ENCODE measurements at places on chromosomes 16 and 17.

GRCh38 chr16:4524571-4524970 lies 14.0 kb downstream of the CDIP1 start:
- no peaks in the 10 kb centered on the region for H3K4me1 ChIP-seq
- DNase-seq = no peak
- no peaks in the 10 kb centered on the region for H3K27me3 ChIP-seq
- H3K36me3 ChIP-seq = peaks cover 20% of the 10 kb centered on the region
- no peak overlapping the region for H3K4me3 ChIP-seq

DNA sequence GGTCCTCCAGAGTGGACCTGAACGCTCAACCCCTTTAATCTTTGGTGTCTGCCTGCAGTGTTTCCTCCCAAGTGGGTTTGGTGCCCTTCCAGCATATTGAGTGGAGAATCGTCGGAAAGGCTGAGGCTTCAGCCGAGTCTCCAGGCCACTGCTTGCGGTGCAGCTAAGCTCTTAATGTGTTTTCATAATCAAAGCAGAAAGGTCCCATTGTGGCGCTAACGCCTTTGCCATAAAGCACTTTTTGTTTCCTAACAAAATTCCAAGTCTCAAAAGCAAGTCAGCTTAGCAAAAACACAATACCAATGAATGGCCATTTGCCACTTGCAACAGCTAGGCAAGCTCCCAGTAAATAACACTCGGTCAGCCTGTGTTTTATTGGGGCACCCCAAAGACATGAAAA lies 57.6 kb downstream of the KSR1 start:
- no peaks in the 10 kb centered on the region for H3K36me3 ChIP-seq
- no peak overlapping the region for H3K27ac ChIP-seq
- DNase-seq = no peak
- peaks cover 5% of the 10 kb centered on the region for H3K4me1 ChIP-seq
- no peak overlapping the region for H3K4me3 ChIP-seq
- H3K27me3 ChIP-seq = no peaks in the 10 kb centered on the region

DNA sequence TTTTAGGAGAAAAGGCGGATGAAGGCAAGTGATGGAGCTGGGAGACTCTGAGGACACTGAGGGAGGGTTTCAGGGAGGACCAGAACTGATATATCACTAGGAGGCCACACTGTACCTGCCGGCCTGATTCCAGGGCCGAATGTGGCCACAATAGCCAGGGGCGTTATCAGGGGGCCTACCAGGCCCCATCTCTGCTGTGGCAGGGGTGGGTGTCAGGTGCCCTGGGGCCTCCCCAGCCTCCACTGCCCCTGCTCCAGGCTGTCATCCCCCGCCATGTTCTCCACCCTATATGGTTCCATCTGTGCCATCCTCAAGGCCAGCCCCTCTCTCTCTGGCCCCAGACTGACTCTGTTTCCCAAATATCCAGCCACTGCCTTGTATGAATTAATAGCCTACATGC lies 246.5 kb downstream of the GSG1L start:
- no peak overlapping the region for H3K4me3 ChIP-seq
- DNase-seq = no peak
- H3K27ac ChIP-seq = no peak overlapping the region
- no peaks in the 10 kb centered on the region for H3K36me3 ChIP-seq

GRCh38 chr16:29925105-29925756 lies 795 bp downstream of the KCTD13 start:
- DNase-seq = no peak
- no peak overlapping the region for H3K27ac ChIP-seq
- peaks cover 18% of the 10 kb centered on the region for H3K4me1 ChIP-seq

GRCh38 chr17:73533127-73533526 lies 111.1 kb downstream of the SDK2 start:
- H3K4me1 ChIP-seq = no peaks in the 10 kb centered on the region
- H3K36me3 ChIP-seq = no peaks in the 10 kb centered on the region
- H3K27me3 ChIP-seq = peaks cover 4% of the 10 kb centered on the region

GRCh38 chr17:78223061-78223460 lies 8.4 kb upstream of the TMEM235 start:
- no peak for DNase-seq
- H3K4me3 ChIP-seq = no peak overlapping the region
- H3K27ac ChIP-seq = no peak overlapping the region

DNA sequence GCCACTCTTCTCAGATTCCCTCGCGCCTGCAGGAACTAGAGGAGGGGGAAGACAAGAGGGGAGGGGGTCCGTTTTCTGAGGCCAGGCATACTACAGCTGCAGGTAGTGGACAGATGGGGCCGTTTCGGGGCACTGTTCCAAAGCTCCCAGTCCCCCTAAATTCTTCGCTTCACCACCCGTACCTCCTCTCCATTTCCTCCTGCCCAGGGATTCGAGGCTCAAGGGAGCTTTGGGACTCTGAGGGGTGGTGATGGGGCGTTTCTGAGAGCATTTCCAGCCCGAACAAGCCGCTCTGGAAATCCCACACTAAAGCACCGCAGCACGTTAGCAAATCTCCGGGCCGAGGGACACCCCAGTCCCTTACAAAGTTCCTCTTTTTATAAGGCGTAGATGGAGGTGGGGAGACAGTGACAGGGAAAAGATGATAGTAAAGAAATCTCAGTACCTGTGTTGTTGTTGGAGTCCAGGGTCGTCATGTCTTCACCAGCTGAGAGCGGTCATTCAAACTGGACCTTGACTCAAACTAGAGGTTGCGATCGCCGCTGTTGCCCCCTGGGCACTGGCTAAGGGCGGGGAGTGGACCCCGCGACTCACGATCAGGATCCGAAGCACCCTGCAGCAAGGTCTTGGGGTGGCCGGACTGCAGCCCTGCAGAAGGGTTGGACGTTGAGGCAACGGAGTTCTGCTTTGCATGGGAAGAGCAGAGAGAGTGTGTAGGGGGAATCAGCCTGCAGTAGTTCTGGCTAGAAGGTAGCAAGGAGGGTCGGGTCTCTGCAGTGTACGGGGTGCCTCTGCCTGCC lies 570 bp downstream of the NR1D1 start:
- peaks cover 69% of the 10 kb centered on the region for H3K4me1 ChIP-seq
- H3K4me3 ChIP-seq = peak overlapping the region; percentile 61
- H3K27ac ChIP-seq = peak overlapping the region; percentile 94
- DNase-seq = no peak
- no peaks in the 10 kb centered on the region for H3K27me3 ChIP-seq

GRCh38 chr17:29283961-29284360 lies 10.0 kb downstream of the NUFIP2 start:
- H3K36me3 ChIP-seq = peaks cover 60% of the 10 kb centered on the region
- no peak overlapping the region for H3K4me3 ChIP-seq
- no peak for DNase-seq
- H3K27me3 ChIP-seq = no peaks in the 10 kb centered on the region

- no peaks in the 10 kb centered on the region for H3K4me1 ChIP-seq
- no peak overlapping the region for H3K4me3 ChIP-seq
- H3K27ac ChIP-seq = no peak overlapping the region
- H3K27me3 ChIP-seq = no peaks in the 10 kb centered on the region
Measured at GRCh38 chr17:50815400-50815799, 20.0 kb upstream of the WFIKKN2 start.

DNA sequence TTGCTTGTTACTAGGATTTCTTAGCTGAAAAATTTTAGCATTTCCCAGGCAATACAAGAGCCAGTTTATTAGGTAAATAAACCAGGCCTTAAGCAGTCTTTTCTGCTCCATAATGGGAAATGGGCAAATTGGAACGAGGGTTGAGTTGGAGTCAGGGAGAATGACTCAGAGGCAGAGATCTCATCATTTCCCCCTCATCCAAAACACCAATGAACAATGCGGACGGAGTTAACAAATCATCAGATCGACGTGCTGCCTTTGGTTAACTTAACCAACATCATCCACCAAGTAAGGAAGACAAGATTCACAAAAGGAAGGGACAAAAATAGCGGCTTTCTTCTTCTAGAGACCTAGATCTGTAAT lies 243.5 kb downstream of the STX8 start:
- no peaks in the 10 kb centered on the region for H3K36me3 ChIP-seq
- DNase-seq = no peak
- no peak overlapping the region for H3K27ac ChIP-seq
- H3K27me3 ChIP-seq = no peaks in the 10 kb centered on the region
- no peak overlapping the region for H3K4me3 ChIP-seq
- H3K4me1 ChIP-seq = no peaks in the 10 kb centered on the region

DNA sequence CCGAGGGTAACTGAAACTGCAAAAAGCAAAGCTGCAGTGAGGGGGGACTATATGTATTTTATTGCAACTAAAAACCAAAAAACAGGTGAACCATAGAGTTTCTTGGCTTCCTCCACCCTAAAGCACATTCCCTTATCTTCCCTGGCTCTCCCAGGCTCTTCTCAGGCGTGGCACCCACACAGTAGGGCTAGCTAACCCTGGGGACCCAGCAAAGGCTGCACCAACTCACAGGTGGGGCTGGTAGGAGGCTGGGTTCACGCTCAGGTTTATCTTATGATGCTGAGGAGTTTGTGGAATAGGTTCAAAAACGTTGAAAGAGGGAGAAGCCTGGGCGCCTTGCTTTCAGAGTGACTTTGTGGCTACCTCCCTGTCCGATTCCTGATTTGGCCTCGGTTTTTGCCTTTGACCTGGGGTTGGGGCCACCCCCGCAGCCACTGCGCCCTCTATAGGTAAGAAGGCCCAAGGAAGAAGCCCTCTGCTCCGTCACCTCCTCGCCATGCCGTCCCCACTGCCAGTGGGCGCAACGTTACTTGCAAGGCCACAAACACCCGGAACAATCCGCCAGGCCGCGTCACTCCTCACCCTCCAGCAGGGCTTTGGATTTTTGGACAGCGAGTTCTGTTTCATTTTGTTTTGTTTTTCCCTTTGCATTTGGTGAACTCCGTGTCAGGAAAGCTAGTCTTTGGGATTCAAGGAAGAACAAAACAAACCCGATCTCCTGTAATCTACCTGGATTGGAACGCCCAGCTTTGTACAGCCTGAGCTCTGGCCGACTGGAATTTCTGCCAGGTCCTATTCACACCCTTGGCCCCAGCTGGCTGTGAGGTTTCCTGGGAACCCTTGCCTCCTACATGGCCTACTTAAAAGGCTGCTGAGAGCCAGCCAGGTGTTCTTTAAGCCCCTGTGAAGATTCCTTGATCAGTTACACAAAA lies 60.8 kb downstream of the TBC1D16 start:
- no peak overlapping the region for H3K27ac ChIP-seq
- no peak overlapping the region for H3K4me3 ChIP-seq
- H3K27me3 ChIP-seq = no peaks in the 10 kb centered on the region
- peaks cover 5% of the 10 kb centered on the region for H3K4me1 ChIP-seq
- no peak for DNase-seq

DNA sequence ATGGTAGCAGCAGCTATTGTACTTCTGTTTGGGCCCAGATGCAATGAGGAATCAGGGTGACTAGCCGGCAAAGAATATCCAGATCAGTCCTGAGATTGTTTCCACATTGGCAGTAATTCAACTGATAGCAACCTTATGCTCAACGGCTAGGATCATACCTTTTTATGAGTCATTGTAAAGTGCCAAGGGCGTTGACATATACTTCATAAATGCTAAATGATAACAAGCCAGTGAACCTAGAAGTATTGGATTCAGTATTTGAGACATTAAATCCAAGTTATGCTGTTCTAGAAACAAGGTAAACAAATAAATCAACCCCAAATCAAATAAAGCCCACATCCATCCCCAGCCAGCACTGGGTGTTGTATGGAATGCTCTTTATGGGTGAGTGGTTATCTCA lies 207.1 kb upstream of the ZFHX3 start:
- no peak for DNase-seq
- no peak overlapping the region for H3K27ac ChIP-seq
- no peaks in the 10 kb centered on the region for H3K27me3 ChIP-seq
- H3K36me3 ChIP-seq = no peaks in the 10 kb centered on the region

GRCh38 chr16:19858340-19859018 lies 26.2 kb downstream of the GPRC5B start:
- no peak for DNase-seq
- H3K4me3 ChIP-seq = no peak overlapping the region
- no peaks in the 10 kb centered on the region for H3K4me1 ChIP-seq
- H3K27me3 ChIP-seq = no peaks in the 10 kb centered on the region
- H3K27ac ChIP-seq = no peak overlapping the region
- H3K36me3 ChIP-seq = peaks cover 39% of the 10 kb centered on the region

- no peaks in the 10 kb centered on the region for H3K27me3 ChIP-seq
- no peak overlapping the region for H3K4me3 ChIP-seq
- DNase-seq = no peak
- no peaks in the 10 kb centered on the region for H3K36me3 ChIP-seq
- no peaks in the 10 kb centered on the region for H3K4me1 ChIP-seq
- no peak overlapping the region for H3K27ac ChIP-seq
Measured at GRCh38 chr16:68987734-68988457, 117.6 kb upstream of the HAS3 start.
